Chondrocyte (in vitro differentiated cells): ENCODE measurements at places on chromosomes 2 and 18. TPM values are rescaled to one million over a fixed set of nuclear protein-coding genes. Genes with fewer than 3 reads are reported as not detected.

The PSMA8 gene
- total RNA-seq, result not detected in 3 replicates

The SIX3 gene
- total RNA-seq, result not detected in 3 replicates

The APLF gene
- total RNA-seq, result 3.9 to 4.5 TPM (median 4.3 TPM) in 3 replicates

The MC5R gene
- total RNA-seq, result not detected in 3 replicates

The ANKRD62 gene
- not detected in 3 replicates for total RNA-seq

- no peak for DNase-seq
Observed at GRCh38 chr2:4915357-4915756, 776.8 kb upstream of the SOX11 start.

DNA sequence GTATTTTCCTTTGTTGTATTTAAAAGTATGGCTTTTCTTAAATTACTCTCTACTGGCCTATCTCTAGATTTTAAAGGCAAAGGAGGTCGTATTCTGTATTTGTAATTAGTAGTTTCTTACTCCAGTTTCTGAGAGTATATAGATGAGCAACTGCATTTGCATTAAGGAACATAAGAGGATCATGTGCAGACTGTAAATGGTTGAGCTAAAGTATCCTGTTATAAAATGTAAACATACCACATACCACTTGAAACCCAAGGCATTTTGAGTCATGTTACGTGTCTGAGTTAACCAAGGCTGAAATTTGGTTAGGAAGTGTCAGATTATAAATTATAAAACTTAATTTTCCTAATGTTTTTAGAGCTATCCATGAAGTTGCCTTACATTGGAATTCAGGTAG, 76.3 kb downstream of the GPD2 start:
- no peak for DNase-seq

- no peak for DNase-seq
Observed at GRCh38 chr18:79847606-79848293, 50.0 kb downstream of the KCNG2 start.

GRCh38 chr2:59566739-59567138, 986.7 kb downstream of the BCL11A start:
- DNase-seq, result no peak

DNA sequence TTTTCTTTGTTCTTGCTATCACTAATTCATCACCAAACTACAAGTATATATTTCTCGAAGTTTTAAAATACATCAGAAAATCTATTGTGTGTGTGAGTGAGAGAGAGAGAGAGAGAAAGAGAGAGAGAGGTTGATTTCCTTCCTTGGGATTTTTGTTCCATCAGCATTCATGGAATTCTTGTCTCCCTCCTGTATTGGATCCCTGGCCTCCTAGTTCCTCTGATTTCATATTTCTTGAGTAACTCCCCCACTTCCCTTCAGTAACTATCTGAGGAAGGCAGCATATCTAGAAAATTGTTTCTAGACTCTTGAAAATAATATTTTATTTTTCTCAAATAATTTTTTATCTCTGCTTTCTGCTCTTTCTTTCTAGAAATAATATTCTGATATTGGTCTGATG, 13.3 kb upstream of the ACTR2 start:
- no peak for DNase-seq

DNA sequence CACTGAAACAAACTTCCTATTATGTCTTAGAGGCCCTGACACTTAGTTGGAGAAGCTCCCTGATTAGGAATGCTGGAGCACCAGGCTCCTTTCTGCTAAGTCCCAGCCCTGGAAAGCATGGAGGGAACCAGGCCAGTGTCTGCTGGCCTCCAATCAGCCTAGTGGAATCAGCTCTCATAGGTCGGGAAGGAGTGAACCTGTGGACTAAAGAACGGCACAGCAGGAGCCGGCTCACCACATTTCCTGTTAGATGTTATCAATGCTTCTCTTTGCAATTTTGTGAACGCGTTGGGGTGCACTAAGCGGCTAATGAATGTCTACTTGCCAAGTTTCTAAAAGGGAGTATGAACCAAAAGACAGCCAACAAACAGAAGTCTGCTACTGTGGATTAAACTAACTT, 296.6 kb downstream of the NAPG start:
- no peak for DNase-seq

DNA sequence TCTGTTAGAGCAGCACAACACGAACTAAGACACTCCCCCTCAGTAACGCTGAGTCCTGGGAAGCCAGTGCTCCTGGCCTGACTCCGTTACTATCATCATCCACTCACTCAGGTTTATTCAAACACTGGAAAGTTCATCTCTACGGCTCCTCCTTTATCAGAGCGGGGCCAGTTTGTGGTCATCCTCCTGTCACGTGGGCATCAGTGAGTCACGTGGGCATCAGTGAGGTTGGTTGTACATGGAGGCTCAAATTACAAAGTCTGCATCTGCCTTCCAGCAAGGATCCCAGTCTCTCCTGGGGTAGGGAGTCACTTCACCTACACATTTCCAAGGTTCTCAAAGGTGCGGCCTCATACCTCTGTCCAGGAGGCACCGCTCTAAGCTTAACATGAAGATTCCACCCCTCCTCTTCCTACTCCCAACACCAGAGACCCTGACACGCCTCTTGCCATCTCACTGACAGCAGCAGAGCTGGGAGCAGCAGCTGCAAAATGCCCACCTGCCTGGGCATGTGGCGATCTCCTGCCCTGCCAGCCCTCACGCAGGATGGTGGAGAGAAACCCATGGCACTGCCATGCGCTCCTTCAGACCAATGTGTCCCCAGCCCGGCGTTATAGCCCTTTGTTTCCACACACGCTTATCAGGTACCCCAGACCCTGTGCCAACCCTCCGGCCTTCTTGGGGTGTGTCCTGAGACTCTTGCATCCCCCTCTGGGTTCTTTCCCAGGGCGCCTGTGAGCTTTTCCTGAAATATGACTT, 99.2 kb upstream of the PTPRM start:
- DNase-seq, result no peak

- no peak for DNase-seq
Observed at GRCh38 chr2:152542337-152542994, 174.8 kb downstream of the PRPF40A start.

GRCh38 chr2:172427256-172427989, at the start of gene ITGA6:
ITGA6 (plus strand) TSS chr2:172427586.
- DNase-seq, result no peak

GRCh38 chr2:145764631-145765030, 1244.7 kb upstream of the ZEB2 start:
- DNase-seq, result no peak

DNA sequence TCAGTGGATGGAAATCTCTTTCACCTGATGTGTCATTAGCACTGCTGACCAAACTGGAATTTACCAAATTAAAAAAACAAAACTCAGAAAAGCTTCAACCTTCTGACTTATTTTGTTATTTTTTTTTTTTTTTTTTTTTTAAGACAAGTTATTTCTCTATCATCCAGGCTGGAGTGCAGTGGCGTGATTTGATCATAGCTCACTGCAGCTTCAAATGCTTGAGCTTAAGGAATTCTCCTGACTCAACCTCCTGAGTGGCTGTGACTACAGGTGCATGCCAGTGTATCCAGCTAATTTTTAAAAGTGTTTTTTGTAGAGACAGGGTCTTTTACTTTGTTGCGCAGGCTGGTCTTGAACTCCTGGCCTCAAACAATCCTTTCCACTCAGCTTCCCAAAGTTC, 155.6 kb downstream of the LRRTM1 start:
- no peak for DNase-seq

GRCh38 chr2:44071454-44072046, 75.8 kb upstream of the LRPPRC start:
- DNase-seq, result no peak

DNA sequence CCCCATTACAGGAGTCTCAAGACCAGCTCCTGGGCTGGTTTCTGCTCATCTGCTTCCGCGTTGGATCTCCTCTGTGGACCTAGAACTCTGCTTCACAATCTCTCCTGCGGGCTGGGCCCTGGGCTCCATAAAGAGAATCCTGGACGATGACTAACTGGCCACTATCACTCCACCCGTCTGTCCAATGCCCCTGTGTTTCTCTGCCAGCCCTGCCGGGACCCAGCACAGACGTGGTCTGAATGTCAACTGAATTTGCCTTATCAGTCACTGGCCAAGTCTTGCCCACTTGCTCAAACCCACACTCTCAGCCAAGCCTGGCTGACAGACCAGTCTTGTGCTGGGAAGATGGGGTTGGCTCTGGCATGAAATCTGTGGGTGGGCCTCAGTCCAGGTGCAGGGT, 17.4 kb downstream of the KIF3C start:
- DNase-seq, result no peak
